Thymus (tissue), 14 donors: ENCODE measurements at places on chromosomes 7 and 10.
A peak's percentile ranks its signal among the peaks of the same experiment; 100 is the strongest.

DNA sequence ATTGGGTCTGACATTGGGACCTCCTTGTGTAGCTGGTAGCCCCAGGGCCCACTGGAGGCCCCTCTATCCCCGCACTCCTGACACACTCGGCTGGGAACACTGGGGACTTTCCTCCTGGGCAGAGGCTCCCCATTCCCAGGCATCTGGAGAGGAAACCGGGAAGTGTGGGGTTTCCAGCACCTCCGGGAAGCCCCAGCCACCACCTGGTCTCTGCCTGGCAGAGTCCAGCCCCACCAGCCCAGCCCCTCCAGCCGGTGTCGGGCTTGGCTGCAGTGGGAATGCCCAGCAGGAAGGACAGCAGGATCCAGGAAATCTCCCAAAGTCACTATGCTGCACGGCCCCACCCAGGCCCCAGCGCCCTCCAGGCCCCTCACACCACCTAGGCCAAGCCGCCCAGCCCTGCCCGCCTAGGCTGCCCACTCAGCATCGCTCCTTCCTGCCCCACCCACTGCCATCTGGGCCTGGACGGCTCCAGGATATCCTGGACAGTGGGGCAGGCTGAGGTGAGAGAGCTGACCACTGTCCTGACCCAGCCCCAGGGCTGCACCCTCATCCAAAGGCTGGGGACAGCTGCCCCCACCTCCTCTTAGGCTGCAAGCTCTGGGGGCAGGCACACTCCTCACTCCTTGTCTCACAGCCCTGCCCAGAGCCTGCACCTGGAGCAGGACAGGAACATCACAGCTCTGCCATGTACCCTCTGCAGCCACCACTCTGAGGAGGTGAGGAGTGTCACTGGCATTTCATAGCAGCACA is 11.8 kb downstream of the RASGEF1A start:
- H3K4me3 ChIP-seq: no peak overlapping the region
- no peaks in the 10 kb centered on the region for H3K4me1 ChIP-seq
- DNase-seq: no peak
- peaks cover 5% of the 10 kb centered on the region for H3K27me3 ChIP-seq
- no peaks in the 10 kb centered on the region for H3K36me3 ChIP-seq
- H3K27ac ChIP-seq: no peak overlapping the region

GRCh38 chr10:33968983-33969382 is 634.5 kb upstream of the NRP1 start:
- no peaks in the 10 kb centered on the region for H3K36me3 ChIP-seq
- H3K27ac ChIP-seq: no peak overlapping the region
- H3K4me1 ChIP-seq: peaks cover 6% of the 10 kb centered on the region
- no peak overlapping the region for H3K4me3 ChIP-seq
- H3K27me3 ChIP-seq: no peaks in the 10 kb centered on the region
- DNase-seq: no peak

GRCh38 chr7:138481447-138482380 is 21.7 kb downstream of the TRIM24 start:
- H3K27ac ChIP-seq: peak overlapping the region; percentile 10
- DNase-seq: no peak
- H3K27me3 ChIP-seq: no peaks in the 10 kb centered on the region
- no peak overlapping the region for H3K4me3 ChIP-seq

DNA sequence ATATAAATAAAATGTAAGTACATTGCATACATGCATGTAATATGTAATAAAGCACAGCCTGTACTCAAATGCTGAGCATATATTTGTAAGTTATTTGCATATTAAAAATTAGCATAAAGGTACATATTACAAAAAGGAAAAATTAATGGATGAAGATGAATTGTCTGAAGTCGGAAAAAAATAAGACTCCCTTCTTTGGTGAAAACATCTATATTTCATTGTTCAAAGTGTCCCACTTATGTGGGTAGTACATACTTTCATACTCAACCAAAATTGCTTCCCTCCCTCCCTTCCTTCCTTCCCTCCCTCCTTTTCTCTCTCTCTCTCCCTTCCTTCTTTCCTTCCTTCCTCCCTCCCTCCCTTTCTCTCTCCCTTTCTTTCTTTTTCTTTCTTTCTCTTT is 498.1 kb downstream of the MAGI2 start:
- H3K4me1 ChIP-seq: no peaks in the 10 kb centered on the region
- DNase-seq: no peak
- no peak overlapping the region for H3K4me3 ChIP-seq
- no peaks in the 10 kb centered on the region for H3K27me3 ChIP-seq
